ENCODE measurements at places on chromosomes 2 and 18.

DNA sequence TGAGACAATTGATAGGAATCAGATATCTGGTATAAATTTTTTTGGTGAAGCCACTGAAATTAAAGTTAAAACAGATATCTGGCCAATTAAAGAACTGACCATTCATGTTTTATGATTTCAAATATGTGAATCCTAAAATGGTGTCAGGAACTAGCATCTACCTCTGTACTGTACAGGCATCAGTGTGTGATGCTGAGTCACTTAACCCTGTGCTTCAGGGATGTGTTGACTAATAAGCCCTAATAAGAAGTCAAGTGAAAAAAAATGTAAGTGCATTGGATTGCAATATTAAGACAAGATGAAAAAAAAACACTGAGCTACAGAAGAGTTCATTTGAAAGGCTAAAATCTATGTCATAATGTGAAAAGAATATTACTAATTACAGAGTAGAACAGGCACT, 9.1 kb upstream of the UNC80 start:
- DNase-seq, result no peak

- DNase-seq, result peak; percentile 25
Measured at GRCh38 chr2:63049211-63049969, 1.2 kb upstream of the OTX1 start.

DNA sequence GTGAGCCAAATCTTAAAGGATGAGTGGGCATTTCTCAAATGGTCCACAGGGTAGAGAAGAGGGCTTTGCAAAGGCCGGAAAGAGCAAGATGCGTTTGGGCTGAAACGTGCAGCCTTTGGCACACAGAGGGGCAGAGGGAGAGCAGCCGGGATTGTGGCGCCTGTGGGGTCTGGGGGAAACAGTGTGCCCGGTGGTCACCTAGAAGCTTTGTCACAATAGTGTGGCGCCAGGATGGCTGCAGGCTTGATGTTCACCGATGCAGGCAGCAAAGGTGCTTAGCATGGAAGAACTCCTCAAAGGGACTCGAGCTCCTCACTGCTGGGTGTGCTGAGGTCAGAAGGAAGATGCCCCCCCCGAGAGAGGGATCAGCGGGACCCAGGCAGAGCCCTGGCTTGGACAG, 23.8 kb downstream of the TPO start:
- DNase-seq, result no peak

DNA sequence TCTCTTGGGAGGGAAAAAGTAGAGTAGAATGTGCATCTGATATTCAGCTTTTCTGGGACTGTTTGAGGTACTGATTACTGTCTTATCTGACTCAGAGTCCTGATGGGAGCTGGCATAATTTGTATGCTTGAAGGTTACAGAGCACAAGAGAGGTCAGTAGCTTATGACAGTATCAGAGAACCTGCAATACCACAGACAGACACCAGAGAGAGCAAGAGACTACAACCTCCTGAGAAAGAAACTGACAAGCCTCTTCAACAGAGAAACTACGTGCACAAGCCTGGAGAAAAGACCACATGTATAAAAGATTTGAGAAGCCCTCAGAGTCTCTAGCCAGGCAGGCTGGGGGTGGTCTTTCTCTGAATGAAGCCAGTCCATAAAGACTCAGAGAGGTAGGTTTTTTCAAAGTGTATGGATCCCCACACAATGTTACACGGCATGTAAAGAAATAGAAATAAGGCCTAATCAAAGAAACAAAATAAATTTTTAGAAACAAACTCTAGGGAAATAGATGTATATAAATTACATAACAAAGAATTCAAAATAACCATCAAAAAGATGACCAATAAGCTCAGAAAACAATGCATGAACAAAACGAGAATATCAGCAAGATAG, 568.3 kb downstream of the LRRTM4 start:
- no peak for DNase-seq

DNA sequence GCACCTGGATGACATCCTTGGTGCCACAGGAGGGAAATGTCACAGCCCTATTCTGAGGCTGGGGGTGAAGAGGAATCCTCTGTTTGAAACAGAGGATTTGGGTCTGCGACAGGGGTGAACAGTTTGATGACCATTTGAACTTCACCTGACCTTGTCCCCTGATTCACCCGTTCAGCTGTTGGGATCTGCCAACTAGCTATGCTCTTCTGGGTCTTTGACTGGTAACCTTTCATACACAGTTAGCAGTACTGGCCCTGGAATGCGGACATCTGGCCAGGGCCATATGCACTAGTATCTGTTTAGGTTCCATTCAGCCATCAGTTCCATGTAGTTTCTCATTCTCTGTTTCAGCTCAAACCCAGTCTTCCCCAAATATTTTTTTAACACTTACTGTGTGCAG, 72.6 kb upstream of the MCFD2 start:
- DNase-seq, result no peak

DNA sequence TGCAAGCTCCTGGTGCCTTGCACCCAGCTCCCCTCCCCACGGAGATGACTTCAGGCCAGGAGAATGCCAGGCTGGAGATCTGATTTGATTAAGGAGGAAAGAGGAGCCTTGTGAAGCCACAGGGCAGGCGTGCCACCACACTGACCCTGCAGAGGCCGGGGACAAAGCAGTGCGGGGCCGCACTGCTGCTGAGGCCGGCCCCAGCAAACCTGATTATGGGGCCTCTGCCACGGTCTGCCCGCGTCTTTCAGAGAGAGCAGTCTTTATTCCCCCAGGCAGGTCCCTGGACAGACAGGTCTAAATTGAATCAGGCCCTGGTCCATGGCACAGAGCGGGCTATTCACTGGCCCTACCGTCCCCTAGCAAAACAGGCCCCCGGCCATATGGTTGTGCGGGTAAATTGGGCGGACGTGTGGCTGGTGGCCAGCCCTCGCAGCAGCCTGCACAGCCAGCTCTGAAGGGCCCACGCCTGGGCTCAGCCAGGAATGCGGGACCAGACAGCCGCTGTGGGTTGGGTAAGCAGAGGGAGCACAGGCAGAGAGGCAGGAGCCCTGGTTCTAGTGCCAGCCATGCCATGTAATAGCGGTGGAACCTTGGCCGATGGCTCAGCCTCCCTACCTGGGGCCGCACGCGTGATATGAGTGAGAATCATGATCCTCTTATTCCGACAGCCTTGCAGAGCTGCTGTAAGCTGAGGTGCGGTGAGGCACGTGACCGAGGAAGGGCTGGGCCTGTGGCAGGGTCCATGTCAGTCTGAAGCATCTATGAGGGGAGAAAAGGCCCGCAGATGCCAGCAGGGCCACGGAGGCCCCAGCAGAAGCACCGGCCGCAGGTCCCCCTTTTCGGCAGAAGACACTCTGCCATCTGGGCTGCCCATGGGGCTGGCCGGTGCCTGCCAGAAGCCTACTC, 97.3 kb upstream of the MYCN start:
- no peak for DNase-seq

- DNase-seq, result no peak
Measured at GRCh38 chr2:48279344-48280090, 250.4 kb upstream of the STON1 start.

GRCh38 chr2:68714866-68715265, 19.7 kb upstream of the ARHGAP25 start:
- DNase-seq, result no peak

- no peak for DNase-seq
Measured at GRCh38 chr2:104412384-104412783, 441.5 kb upstream of the POU3F3 start.
